Upper lobe of right lung (tissue), 1 donor: ENCODE measurements at places on chromosomes 4 and X.
A peak's percentile ranks its signal among the peaks of the same experiment; 100 is the strongest.

GRCh38 chr4:8320386-8320750 lies 50.8 kb downstream of the HTRA3 start:
- DNase-seq = peak; percentile 35

GRCh38 chrX:98717970-98718369 lies 1692.1 kb downstream of the PCDH19 start:
- DNase-seq = no peak

DNA sequence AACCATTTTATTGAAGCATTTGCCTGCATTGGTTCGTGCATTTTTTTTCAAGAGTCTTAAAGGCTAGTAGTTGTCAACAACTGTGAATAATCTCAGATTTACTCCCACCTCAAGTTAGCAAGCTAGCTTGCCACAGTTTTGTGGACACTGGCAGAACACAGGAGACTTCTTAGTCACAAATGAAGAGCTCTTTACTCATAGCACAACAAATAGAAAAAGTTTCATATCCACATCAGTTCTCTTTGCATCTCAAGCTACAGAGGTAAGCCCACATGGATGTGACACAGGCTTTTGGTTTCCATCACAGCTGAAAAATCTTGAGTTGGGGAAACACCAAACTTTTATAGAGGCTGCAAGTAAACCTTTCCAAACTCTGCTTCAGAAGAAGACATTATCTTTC lies 2315.7 kb upstream of the TENM3 start:
- DNase-seq = no peak

GRCh38 chr4:151469970-151470369 lies 61.0 kb downstream of the FHIP1A start:
- no peak for DNase-seq

DNA sequence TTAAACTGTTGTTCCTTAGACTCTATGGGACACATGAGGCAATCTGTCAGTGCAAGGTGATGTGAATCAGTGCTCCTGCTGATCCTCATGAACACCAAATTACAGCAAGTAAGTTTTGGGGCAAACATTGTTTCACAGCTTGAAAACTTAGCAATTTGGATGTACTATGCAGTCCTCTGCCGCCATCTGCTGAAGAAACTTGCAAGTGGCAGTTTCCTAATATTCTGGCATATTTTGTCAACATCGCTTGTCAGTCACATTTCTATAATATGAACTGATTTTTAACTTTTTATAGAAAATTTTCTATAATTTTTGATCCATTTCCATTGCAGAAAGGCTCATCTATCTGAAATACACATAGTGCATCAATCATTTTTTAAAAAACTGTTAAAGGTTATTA lies 56.3 kb downstream of the ZAR1 start:
- DNase-seq = no peak

DNA sequence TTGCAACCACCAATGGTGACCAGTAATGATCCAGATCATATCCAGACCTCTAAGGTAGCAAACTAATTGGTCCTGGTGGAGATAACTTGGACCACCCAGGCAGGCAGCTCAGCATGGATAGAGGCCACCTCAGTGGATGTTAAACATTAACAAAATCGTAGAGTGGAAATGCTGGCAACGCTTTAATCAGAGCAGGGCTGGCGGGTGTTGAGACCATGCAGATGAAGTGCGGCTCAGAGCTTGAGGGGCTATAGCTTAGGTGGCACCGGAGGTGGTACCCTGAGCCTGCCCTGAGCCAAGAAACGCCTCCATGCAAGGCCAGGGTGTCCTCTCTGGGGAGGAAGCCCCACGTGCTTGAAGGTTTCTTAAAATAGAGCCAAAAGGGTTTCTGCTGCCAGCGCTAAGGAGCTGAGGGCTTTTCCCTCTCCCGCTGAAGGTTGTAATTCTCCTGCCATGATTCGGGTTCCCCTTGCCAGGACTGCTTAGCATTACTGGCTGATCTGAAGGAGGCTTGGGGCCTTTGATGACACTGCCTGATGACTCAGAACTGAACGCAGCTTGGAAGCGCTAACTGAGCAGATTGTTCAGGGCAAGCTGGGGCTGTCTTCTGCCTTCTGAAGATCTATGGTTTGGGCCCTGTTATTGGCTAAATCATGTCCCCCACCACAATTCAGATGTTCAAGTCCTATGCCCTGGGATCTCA lies 177.8 kb upstream of the ATP6AP2 start:
- no peak for DNase-seq

GRCh38 chr4:165208221-165208652 lies 876 bp downstream of the KLHL2 start:
- no peak for DNase-seq

GRCh38 chr4:123966990-123967769 lies 570.6 kb downstream of the SPRY1 start:
- DNase-seq = no peak
